ENCODE measurements at places on chromosomes 16 and 17. TPM values are rescaled to one million over a fixed set of nuclear protein-coding genes. Genes with fewer than 3 reads are reported as not detected.

GRCh38 chr16:66231452-66232160 lies 134.9 kb upstream of the CDH5 start:
- no peak overlapping the region for H3K27ac ChIP-seq
- H3K4me1 ChIP-seq: no peaks in the 10 kb centered on the region
- no peak for DNase-seq
- H3K36me3 ChIP-seq: no peaks in the 10 kb centered on the region
- no peaks in the 10 kb centered on the region for H3K27me3 ChIP-seq

GRCh38 chr17:70702683-70703255 lies 533.4 kb downstream of the KCNJ2 start:
- no peaks in the 10 kb centered on the region for H3K36me3 ChIP-seq
- no peak overlapping the region for H3K4me3 ChIP-seq
- no peak overlapping the region for H3K27ac ChIP-seq
- DNase-seq: no peak
- H3K27me3 ChIP-seq: no peaks in the 10 kb centered on the region
- H3K4me1 ChIP-seq: no peaks in the 10 kb centered on the region

DNA sequence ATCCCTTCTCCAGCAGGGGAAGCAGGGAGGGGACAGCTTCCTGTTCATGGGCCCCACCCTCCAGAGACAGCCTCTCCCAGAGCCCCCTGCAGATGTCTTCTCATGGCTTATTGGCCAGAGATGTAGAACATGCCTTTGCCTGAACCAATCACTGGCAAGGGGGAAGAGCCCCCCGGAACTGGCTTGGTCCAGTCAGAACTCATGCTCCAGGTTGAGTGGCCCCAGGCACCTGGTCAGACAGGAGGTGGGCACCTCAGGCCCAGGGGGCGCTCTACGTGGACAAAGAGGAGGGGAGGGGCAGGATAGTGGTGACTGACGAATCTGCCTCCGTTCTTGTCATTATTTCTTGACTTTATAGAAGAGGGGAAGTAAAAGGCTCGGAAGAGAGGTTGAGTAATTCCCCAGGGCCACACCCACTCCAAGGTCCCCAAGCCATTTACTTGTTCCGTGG lies 23.6 kb downstream of the RAB11FIP4 start:
- no peaks in the 10 kb centered on the region for H3K36me3 ChIP-seq
- H3K4me1 ChIP-seq: no peaks in the 10 kb centered on the region
- no peak overlapping the region for H3K27ac ChIP-seq
- H3K27me3 ChIP-seq: no peaks in the 10 kb centered on the region
- H3K4me3 ChIP-seq: no peak overlapping the region

DNA sequence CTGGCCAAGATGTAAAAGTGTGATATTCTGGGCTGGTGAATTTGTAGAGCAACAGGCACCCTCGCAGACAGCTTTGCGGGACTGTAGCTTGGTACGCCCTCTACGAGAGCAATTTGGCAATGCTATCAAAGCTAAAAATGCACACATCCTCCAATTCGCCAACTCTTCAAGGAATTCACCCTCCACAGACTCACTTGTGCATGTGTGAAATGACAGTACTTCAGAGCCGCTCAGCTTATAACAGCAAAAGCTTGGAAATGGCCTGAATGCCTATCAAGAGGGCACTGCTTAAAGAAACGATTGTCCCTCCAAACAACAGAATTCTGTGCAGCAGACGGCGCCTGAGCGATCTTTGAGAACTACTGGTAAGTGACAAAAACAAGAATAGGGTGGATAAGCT lies 130.8 kb downstream of the SDK2 start:
- no peaks in the 10 kb centered on the region for H3K36me3 ChIP-seq
- H3K4me3 ChIP-seq: no peak overlapping the region
- H3K4me1 ChIP-seq: no peaks in the 10 kb centered on the region
- H3K27me3 ChIP-seq: no peaks in the 10 kb centered on the region
- no peak overlapping the region for H3K27ac ChIP-seq

DNA sequence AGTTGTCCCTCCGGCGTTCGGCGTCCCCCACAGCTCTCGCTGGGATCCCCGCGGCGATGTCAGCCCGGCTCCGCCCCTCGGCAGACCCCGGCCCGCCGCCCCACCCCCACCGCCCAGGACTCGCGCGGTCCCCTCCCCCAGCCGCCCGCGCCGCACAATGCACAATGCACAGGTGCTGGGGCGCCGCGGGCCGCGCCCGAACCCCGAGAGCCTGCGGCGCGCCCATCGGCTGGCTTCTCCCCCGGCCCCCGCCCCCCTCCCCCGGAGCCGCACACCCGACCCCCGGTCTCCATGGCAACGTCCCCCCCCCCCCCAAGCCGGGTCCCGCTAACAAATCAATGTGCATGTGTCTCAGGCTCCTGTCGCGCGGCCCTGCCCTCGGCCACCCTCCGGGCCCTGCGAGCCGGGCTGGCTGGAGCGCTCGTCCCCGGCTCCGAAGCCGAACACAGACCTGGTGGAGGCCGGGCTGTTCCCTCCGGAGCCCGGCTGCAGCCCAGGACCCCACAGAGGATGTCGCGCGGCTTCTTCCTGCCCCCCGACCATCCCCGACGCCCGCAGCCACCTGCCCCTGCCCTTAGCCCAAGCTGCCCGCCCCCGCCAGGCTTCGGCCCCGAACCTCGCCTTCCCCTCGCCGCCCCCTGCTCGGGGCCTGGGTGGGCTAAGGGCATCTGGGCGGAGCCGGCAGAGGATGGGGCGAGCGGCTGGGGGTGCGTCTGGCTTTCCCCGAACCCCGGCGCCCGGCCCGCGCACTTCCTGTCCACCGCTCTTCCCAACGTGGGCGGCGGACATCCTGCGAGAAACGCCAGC lies 818 bp upstream of the CBX8 start:
- no peaks in the 10 kb centered on the region for H3K4me1 ChIP-seq
- H3K27me3 ChIP-seq: peaks cover 77% of the 10 kb centered on the region
- peaks cover 1% of the 10 kb centered on the region for H3K36me3 ChIP-seq

DNA sequence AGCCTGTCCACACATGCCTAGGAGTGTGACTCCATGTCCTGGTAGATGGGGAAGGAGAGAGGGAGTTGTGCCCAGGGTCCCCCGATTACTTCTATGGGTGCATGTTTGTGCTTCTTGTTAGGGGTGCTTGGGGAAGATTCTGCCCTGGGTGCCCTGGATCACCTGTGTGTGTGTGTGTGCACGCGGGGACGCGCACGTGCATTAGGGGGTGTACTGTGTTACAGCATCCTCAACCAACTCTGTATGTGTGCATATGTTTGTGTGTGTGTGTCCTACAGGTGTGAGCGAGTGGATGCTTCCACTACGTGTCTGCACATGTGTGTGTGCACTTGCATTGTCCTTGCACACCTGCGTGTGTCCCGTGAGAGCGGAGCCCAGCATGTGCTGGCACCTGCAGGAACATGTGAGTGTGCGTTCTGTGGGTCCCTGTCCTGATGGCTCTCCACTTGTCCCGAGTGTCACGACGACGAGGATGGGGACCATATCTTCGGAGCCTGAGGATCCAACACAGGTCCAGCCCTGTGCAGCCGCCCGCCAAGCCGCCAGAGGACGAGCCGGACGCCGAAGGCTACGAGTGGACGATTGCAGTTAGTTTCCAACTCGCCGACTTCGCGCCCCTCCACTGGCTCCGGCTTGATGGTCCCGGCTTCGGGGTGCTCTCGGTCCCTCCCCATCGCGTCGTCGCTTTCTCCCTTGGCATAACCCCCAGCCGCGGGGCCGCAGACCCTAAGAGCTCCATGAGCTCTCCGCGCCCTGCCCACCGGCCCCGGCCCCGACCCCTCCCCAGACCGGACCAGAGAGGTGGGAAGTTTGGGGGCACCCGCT lies 6.0 kb upstream of the TBC1D3B start:
- peak; percentile 87 for DNase-seq
- H3K4me1 ChIP-seq: no peaks in the 10 kb centered on the region
- peaks cover 9% of the 10 kb centered on the region for H3K27me3 ChIP-seq
- H3K36me3 ChIP-seq: no peaks in the 10 kb centered on the region
- H3K27ac ChIP-seq: no peak overlapping the region

GRCh38 chr17:42883802-42884558 lies 16.6 kb upstream of the G6PC1 start:
- H3K4me3 ChIP-seq: no peak overlapping the region
- H3K36me3 ChIP-seq: no peaks in the 10 kb centered on the region
- no peak for DNase-seq
- H3K27ac ChIP-seq: no peak overlapping the region
- no peaks in the 10 kb centered on the region for H3K4me1 ChIP-seq

GRCh38 chr16:27179500-27180072 lies 23.7 kb upstream of the KDM8 start:
- peak; percentile 89 for DNase-seq
- H3K4me3 ChIP-seq: no peak overlapping the region
- no peaks in the 10 kb centered on the region for H3K27me3 ChIP-seq

GRCh38 chr16:24896439-24896838 lies 50.7 kb downstream of the SLC5A11 start:
- H3K27me3 ChIP-seq: no peaks in the 10 kb centered on the region
- H3K4me3 ChIP-seq: no peak overlapping the region
- H3K4me1 ChIP-seq: no peaks in the 10 kb centered on the region
- DNase-seq: no peak
- H3K27ac ChIP-seq: no peak overlapping the region

GRCh38 chr17:72334205-72334604 lies 213.4 kb downstream of the SOX9 start:
- H3K36me3 ChIP-seq: no peaks in the 10 kb centered on the region
- H3K27me3 ChIP-seq: no peaks in the 10 kb centered on the region
- H3K4me3 ChIP-seq: no peak overlapping the region
- 0 out of 2 replicates have a peak, but pooled peaks cover 2% of the 10 kb centered on the region for H3K4me1 ChIP-seq
- no peak for DNase-seq

- no peak for DNase-seq
- H3K36me3 ChIP-seq: peaks cover 2% of the 10 kb centered on the region
- peaks cover 7% of the 10 kb centered on the region for H3K27me3 ChIP-seq
Observed at GRCh38 chr16:2015117-2015946, 4.3 kb upstream of the NPW start.

DNA sequence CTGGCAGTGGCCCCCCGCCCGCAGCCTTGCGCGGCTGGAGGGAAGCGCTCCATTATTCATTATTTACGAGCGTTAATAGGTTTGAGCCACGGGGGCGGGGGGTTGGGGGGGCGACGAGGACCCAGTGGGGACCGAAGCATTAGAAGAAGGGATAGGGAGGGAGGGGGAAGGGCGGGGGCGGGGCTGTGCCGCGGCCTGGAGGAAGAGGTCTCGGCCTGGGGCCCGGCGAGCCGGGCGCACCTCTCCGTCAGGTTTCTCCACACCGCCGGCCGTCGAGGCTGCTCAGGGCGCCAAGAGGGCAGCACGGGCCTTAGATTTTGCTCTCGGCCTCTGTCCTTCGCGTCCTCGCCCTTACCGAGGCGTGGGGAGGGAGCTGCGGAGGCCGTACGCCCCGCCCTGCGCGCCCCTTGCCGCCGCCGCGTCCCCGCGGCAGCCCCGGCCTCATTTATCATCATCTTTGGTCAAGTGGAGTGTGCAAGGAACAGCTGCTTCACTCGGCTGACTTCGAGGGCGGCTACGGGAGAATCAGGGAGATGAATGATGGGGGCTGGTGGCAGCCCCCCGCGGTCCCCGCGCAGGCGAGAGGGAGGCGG lies 54.2 kb downstream of the SREBF1 start:
- no peaks in the 10 kb centered on the region for H3K27me3 ChIP-seq
- peak; percentile 73 for DNase-seq
- H3K4me3 ChIP-seq: peak overlapping the region; percentile 86
- no peak overlapping the region for H3K27ac ChIP-seq
- H3K36me3 ChIP-seq: no peaks in the 10 kb centered on the region

DNA sequence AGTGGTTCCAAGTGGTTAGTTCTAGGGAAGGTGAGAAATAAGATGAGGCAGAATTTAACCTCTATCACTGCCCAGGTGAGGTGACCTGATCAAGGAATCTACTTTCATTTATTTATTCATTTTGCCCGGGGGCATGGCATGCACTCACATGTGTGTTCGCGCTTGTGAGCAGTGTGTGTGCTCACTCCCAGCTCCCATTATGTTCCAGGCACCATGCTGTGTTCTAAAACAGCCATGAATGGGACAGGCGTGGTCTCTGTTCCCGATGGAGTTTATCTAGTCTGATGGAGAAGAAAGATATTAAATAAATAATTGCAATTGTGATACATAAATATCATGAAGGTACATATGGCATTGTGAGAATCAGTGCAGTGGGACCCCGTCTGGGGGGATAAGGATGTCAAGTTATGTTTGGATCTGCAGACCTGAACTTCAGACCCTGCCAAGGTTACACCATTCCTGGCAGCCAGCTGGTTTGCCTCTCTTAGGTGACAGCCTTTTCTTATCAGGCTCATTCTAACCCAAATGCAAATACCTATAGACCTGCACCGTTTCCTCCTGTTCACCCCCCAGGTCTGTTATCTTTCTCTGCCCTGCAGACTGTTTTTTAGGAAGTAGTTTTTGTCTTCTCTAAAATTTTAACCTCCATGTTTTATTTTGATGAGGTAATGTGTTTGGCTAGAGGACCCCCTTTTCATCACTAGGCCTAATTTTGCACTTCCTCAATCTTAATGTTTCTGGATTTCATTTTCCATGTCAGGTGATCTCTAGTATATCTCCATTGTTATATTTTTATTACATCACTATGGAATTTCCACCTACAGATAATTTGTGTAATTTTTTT lies 11.8 kb downstream of the CYB5B start:
- no peak overlapping the region for H3K27ac ChIP-seq
- H3K36me3 ChIP-seq: peaks cover 17% of the 10 kb centered on the region
- DNase-seq: no peak
- no peak overlapping the region for H3K4me3 ChIP-seq

GRCh38 chr16:56732366-56732765 lies 2.4 kb downstream of the NUP93 start:
- peaks cover 5% of the 10 kb centered on the region for H3K36me3 ChIP-seq
- H3K27ac ChIP-seq: no peak overlapping the region
- H3K4me3 ChIP-seq: no peak overlapping the region

DNA sequence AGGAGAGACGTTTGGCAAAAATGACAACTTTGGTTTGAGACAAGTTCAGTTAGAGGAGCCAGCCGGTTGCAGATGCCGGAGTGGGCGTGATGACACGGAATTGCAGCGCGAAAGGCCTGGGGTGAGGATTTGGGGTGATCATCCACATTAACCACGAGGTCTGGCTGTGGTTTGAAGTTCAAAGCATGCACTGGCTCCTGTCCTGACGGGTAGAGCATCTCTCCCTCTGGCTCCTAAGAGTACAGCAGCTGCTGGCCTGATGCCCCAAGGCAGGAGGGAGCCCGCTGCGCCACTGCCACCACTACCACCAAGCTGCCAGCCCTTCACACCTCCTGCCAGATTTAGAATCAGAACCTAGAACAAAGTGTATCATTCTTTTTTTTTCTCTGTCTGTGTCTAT lies 3.7 kb downstream of the RHBDL3 start:
- H3K4me3 ChIP-seq: no peak overlapping the region
- no peak overlapping the region for H3K27ac ChIP-seq
- H3K27me3 ChIP-seq: peaks cover 6% of the 10 kb centered on the region
- peaks cover 14% of the 10 kb centered on the region for H3K4me1 ChIP-seq
- no peak for DNase-seq

GRCh38 chr17:30906101-30906911 lies at the start of gene TEFM:
Gene TEFM (minus strand): TSS chr17:30906238. CDS start chr17:30906198, 40 bp downstream.
- DNase-seq: peak; percentile 96
- no peak within 1 kb of the TSS for H3K27ac ChIP-seq
- H3K4me3 ChIP-seq: peak within 1 kb of the TSS; percentile 88
- H3K4me1 ChIP-seq: no peaks in the 10 kb centered on the region

The OTOP3 gene
- not detected for total RNA-seq

The CDH16 gene
- not detected for total RNA-seq

The MXRA7 gene
- total RNA-seq: 28.2 TPM

The MYO15B gene
- total RNA-seq: 41.9 TPM

The FBXW10B gene
- not detected for total RNA-seq

The STH gene
- total RNA-seq: not detected

The SPN gene
- 1.1 TPM for total RNA-seq

The PPL gene
- total RNA-seq: 29.2 TPM

The LRRC37B gene
- total RNA-seq: 17.9 TPM

The GPRC5B gene
- total RNA-seq: 138 TPM

The RND2 gene
- total RNA-seq: 50.7 TPM

The BAHCC1 gene
- total RNA-seq: 3.1 TPM

The CD300E gene
- total RNA-seq: not detected

The PRSS27 gene
- total RNA-seq: 5.0 TPM

The CCL11 gene
- total RNA-seq: not detected

The TCAP gene
- total RNA-seq: 2.5 TPM

The KCNG4 gene
- total RNA-seq: not detected

Data from H9 (cell line).